G401 (cell line): ENCODE measurements at places on chromosomes 13 and 19. TPM values are rescaled to one million over a fixed set of nuclear protein-coding genes. Genes with fewer than 3 reads are reported as not detected.

Gene PSG3
- total RNA-seq = 64.4 and 66.1 TPM in 2 replicates

Gene OR7D2
- not detected in 2 replicates for total RNA-seq

Gene CATSPERD
- not detected in 2 replicates for total RNA-seq

Gene WDR62
- total RNA-seq = 9.7 and 12.9 TPM in 2 replicates

Gene CRYL1
- total RNA-seq = 21.4 and 34.0 TPM in 2 replicates

Gene ZNF723
- not detected in 2 replicates for total RNA-seq

Gene IGSF23
- not detected in 2 replicates for total RNA-seq

Gene HSPB6
- total RNA-seq = not detected in 2 replicates

Gene NUP58
- 56.1 and 82.7 TPM in 2 replicates for total RNA-seq

Gene SMARCA4
- 214 and 281 TPM in 2 replicates for total RNA-seq

DNA sequence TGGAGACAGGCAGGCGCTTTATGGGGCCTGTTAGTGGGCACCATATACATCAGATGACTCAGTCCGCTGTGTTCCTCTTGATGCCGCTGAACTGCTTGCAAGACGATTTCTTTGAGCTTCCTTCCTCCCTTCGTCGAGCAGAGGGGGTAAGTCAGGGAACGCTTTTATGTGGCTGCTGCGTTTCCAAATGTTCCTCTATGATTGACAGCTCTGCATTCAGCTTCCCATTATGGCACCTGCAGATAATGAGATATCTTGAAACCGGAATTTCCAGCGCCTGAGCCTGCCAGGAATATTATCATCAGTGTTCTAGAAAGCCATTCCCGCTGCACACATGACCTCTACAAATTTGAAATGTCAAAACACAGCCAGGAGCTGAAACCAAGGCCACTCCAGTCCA, 257.0 kb downstream of the TSHZ3 start:
- no peak for DNase-seq

DNA sequence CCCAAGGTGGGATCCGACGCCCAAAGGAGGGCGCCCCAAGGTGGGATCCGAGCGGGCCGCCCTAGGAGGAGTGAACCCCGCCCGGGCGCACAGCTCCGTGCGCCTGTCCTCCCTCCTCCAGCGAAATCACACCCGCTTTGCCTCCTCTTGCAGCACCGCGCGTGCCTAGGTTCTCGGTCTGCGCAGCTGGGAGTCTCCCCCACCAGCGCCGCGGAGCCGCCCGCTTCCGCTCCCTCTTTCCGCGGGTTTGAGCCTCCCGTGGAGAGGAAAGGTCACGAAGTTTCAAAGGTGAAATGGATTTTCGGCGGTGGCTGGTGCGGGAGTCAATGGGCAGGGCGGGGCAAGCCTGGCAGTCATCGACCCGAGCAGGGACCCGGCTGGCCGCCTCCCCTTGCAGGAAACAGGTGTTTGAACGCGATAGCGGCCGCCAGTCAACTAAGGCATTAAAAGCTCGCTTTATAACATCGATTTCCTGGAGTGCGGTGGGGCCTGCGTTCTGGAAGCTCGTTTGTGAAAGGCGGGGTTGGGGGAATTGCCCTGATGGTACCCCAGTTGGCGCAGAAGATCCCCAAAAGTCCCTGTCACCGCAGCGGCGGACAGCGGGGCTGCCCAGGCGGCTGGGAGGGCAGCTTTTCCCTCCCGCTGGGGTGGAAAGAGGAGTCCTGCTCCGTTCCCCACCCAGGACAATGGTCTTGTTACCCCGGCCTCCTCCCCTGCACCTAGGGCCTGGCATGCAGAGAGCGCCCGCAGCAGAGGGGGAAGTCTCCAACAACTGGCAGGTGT, 9.0 kb upstream of the SOX1 start:
- DNase-seq = no peak

DNA sequence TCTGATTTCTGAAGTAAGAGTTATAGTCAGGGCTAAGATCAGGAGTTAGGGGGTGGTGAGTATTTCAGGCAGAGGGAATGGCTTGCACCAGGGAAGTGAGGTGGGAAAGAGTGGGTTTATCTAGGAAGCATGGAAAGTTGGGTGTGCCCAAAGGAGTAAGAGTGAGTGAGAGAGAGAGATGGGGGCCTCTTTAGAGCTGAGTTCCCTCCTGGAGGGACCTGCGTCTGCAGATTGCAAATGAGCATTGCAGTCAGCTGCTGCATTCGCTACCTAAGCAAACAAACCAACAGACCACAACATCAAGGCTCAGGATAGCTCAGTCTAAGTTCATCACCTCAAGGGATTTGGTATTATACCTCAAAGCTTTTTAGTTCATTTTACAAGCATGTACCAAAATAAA, 405.8 kb downstream of the FGF9 start:
- DNase-seq = no peak

GRCh38 chr19:23547816-23548430, 139.1 kb downstream of the ZNF675 start:
- no peak for DNase-seq

GRCh38 chr13:41809962-41810361, 150.9 kb downstream of the VWA8 start:
- DNase-seq = no peak

- no peak for DNase-seq
These were observed 100.4 kb downstream of the ING1 start for GRCh38 chr13:110813646-110814624.
